Adrenal gland (tissue), 19 donors: ENCODE measurements at places on chromosomes 4 and X.

- peak; percentile 14 for DNase-seq
Observed at GRCh38 chr4:154490583-154491340, 837 bp downstream of the DCHS2 start.

DNA sequence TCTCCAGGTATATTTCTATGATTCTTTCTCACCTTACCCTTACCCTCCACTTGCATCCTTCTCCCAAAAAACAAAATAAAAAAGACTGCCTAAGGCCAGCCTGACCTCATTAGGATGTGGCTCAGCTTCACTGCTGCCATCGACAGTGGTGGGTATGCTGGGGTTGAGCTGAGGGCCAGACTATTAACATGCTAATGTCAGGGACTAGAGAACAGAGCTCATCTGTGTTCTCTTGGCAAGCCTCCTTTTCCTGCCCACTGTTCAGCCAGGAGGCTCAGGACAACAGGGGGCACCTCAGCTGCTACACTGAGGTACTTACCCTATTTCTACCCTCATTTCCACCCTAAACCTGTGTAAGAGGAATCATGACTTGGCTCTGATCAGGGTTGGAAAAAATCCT is 59.3 kb downstream of the MSN start:
- no peak for DNase-seq

DNA sequence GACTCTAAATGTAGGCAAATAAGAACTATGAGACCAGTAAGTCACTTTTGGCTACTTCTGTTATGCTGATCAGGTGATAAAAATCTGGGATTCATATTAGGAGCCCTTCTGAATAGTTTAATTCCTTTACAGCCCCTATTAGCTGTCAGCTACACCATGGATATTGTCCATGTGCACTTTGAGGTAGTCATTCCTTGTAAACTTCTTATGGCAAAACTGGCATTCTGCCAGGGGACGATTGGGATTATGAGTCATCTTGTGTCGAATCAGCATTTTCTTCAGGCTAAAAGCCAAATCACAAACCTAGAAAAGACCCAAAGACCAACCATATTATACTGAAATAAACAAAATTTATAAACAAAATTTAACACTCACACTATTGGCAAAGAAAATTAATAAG is 227.6 kb downstream of the PRDM5 start:
- DNase-seq: peak; percentile 34

- no peak for DNase-seq
Observed at GRCh38 chr4:184423003-184423686, 51.2 kb downstream of the IRF2 start.

GRCh38 chrX:53481093-53481492 is 46.9 kb upstream of the HSD17B10 start:
- DNase-seq: no peak

- no peak for DNase-seq
Observed at GRCh38 chr4:108559068-108559793, 61.1 kb upstream of the RPL34 start.

DNA sequence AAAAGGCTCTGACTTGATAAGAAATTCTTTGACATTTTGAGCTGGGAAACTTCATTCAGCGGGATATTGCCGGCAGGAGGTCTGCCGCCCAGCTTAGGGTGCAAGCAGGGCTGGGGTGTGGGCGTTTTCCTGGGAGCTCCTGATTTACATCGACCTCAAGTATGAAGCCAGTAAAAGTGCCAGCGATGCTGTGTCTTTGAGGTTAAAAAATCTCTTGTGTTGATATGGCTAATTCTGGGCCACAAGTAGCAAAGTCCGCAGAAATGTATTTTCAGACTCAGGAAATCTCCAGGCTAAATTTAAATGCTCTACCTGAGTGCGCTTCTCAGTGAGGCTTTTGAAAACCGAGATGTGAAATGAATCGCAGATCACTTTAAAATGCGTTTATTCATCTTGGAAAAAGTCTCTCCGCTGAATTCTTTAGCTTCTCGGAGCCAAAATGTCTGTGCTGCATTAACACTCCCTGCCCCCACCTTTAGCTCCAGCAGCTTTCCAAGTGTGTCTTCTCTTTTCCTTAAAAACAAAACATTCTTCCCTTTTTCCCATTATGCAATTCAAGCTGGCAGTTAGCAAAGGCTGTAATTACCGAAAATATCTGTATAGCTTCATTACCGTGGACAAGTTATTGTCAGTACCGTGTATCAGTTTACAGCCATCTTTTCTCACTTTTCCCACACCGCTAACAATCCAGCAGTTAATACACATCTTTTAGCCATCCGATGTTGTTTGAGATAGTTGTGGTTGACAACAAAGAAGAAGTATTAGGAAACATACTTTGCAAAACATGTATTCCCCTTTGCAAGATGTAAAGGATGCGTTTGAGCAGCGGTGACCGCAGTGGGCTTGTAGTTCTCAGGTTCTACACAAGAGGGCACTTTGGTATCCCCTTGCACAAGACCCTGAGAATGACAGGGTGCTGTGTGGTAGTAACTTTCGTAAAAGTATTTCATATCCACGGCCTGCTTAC is 136.0 kb upstream of the STX18 start:
- DNase-seq: no peak

DNA sequence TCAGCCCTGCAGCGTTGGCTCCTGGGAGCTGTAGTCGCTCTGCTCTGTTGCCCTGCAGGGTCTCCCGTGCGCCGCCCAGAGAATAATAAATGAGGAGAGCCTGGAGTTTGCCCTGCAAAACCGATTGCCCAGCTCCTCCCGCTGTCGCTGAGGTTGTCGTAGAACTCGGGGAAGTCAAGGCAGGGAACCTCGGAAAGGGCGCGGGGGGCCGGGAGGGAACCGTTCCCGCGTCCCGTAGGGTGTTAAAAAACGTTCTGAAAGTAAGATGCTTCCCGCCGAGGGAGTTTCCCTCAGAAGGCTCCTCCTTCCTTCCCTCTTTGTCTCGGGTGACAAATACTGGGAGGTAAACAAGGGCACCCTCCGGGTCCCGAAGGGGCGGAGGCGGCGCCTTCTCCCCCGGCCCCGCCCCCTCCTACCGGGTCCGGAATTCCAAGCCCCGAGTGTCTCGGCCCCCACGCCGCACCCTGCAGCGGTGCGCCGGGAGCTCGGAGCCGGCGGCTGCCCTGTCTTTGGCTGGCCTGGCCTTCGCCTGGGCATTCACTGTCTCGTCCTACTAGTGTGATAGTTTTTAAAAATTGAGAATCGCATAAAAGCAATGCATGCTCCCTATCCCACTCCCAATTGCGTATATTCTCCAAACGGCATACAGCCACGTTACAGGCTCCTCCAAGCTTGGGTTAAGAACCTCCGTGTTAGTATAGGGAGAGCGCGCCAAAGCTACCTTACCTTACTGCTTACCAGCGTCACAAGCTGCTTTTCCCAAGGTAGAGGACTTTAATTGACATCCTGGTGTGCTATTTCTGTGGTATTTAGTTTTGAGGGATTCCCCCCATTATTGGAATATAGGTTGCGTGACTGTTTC is 964 bp upstream of the HMGB2 start:
- peak; percentile 63 for DNase-seq

GRCh38 chr4:174217273-174218126 is 66.0 kb downstream of the FBXO8 start:
- DNase-seq: peak; percentile 38

DNA sequence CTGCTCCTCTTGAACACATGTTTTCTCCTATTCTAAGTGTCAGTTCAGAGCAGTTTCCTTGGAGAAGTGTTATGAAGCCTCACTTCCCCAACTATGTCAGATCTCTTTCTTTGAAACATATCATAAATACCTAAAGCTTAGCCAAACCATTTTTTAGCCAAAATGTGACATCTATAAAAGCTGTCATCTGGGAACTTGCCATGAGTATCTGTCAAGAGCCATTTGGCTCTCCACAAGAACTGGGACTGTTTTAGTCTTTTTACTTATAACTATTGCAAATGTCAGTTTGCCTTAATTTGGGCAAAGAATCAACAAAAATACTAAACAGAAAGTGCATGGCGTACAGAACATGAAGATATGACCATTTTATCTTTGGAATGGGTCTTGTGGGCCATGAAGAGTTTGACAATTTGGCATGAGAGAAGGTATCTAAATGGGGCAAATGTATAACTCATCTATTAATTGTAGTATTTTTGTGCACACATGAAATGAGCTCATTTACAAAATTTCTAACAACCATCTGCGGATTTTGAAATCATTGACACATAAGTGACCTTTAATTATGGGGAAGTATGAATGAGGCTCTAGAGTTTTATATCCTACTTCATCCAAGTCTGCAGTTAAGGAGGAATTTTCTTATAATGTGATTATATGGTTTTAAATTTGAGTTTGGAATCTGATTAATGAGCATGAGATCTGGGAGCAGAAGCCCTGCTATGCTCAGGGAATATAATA is 129.1 kb upstream of the PACRGL start:
- no peak for DNase-seq

GRCh38 chr4:36414248-36414647 is 132.8 kb downstream of the DTHD1 start:
- DNase-seq: no peak

DNA sequence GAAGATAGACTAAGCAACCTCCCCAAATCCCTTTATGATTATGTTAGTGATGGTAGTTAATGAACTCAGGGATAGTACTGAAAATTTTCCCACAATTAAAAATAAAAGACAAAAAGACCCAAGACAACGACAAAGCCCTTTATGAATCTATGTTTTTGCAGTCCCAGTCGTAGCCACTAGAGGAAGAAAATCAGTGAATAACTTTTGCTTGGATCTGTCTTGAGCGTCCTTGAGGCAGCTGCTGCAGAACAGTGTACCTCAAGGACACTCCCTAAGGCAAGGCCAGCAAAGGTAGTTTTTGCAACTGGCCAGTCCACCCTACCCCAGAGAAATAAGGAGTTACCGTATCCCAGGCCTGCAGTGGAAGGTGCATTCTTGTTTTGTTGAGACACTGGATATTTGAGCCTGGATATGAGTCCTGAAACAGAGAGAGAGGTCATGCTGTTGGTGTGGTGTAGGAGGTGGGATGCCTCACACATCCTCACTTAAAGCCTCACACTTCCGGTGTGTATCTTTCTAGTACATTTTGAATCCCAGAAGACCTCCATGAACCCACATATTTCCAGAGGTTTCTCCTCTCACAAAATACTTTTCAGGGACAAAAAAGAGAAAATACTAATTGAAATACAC is 8.7 kb upstream of the TIMM8A start:
- no peak for DNase-seq

DNA sequence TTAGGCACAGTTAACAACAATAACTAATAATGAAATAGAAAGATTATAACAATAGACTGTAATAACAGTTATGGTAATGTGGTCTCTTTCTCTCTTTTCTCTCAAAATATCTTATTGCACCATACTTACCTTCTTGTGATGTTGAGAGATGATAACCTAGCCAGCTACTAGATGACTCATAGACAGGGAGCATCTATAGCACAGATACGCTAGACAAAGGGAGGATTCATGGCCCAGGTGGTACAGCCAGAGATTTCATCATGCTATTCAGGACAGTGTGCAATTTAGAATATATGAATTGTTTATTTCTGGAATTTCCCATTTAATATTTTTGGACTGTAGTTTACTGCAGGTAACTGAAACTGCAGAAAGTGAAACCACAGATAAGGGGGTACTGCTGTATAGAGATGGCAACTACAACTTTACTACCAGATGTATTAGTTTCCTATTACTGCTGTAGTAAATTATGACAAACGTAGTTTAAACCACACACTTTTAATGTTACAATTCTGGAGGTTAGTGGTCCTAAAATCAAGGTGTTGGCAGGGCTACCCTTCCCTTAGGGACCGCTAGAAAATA is 41.8 kb upstream of the MAGED1 start:
- DNase-seq: no peak

DNA sequence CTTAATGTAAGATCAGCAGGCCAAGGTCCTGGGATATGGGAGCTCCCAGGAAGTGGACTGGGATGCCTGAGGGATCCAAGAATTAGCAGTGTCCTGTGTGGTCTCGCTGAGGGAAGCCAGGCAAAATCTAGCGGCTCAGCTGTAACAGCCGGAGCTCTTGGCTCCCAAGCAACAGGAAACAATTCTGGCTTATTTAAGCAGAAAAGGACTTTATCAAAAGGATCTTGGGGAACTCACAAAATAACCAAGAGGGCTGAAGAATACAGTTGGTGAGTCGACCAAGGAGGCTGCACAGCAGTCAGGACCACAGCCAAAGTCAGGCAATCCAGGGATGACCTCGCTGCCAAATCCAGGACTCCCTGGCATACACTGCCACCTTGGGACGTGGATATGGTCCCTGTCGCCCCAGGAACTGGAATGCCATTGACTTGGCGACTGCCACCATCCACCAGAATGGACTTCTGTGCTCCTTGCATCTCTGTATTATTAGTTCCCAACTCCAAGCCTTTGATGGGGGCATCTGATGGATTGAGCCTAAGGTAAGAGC is 165.3 kb upstream of the BCOR start:
- peak; percentile 55 for DNase-seq

DNA sequence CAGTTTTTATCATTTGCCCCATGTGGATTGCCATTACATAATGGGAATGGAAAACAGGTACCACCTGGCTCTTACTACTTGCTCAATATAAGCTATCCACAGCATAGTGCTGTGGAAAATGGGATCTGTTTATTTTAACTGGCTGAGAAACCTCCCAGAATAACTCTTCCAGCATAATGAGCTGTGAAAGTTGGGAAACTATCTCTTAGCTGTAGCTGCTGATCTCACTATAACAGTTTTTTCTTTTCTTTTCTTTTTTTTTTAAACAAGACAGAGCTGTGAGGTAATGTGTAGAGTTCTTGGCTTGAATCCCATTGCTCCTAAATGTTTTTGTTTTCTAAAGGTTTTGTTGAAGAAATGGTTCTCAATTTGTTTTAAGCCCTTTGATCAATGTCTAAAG is 988.3 kb downstream of the PCDH19 start:
- no peak for DNase-seq

DNA sequence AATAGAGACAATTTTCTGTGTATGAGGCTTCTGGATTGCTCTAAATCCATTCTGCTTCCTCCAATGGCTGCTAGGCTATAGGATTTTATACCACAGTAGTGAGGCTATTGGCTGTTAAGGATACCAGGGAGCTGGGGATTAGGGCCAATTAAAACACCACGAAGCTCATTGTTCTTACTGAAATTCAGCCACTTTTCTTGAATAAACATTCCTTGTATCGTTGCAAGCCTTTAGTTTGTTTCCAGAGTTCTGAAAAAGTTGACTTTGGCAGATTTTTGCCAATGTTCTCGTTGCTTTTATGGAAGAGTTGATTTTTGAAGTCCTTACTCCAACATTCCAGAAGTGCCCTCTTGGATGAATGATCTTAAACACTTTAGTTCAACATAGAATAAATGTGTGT is 238.4 kb upstream of the TEX13A start:
- DNase-seq: no peak

DNA sequence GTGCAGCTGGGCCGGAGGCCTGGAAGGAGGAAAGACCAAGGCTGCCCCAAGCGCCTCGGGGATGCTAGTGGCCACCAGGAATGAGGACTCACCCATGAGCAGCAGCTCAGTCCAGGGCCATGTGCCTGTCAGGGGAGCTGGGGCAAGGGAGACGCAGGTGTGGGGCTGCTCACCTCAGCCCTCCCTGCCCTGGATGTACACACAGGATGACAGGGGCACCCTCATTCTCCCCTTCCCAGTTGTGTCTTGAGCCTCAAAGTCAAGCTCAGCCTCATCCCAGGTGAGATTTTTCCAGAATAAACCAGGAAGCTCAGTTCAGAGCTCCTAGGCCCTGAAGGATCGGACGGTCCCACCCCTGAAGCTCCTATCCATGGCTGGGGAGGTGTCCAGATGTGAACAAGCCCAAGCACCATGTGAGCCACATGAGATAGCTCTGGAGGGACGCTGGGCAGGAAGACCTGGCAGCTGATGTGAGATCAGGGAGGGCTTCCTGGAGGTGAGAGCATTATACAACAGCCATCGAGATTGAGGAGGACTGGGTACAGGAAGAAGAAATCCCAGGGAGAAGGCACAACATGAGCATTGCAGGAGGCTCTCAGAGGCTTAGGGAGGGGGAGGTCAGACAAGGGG is 23.0 kb downstream of the HTRA3 start:
- DNase-seq: no peak
